ENCODE measurements at places on chromosomes 7 and 10. TPM values are rescaled to one million over a fixed set of nuclear protein-coding genes. Genes with fewer than 3 reads are reported as not detected.
A peak's percentile ranks its signal among the peaks of the same experiment; 100 is the strongest.

ADRA2A gene
- polyA plus RNA-seq: not detected

CUZD1 gene
- 0.56 TPM for polyA plus RNA-seq

DNA sequence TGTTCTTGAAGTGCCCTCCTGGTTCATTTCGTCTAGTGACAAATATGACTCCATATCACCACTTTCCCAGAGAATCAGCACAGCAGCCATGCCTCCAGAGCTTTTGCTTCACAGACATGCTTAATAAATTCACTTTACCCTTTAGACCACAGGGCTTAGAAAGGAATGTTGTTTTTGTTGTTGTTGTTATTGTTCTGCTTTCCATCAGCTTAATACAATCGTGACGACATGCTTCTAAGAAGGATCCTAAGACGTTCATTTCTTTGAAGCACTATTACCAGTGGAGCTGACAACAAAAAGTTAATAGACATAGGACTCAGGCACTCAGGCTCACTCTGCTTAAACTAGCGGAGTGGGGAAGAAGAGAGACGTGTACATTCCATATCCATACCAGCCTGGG is 418.6 kb downstream of the KCNMA1 start:
- H3K27me3 ChIP-seq: no peaks in the 10 kb centered on the region
- no peak overlapping the region for H3K27ac ChIP-seq
- H3K4me1 ChIP-seq: peaks cover 3% of the 10 kb centered on the region
- no peak for DNase-seq

- no peak overlapping the region for H3K4me3 ChIP-seq
- no peaks in the 10 kb centered on the region for H3K27me3 ChIP-seq
- no peaks in the 10 kb centered on the region for H3K4me1 ChIP-seq
- H3K36me3 ChIP-seq: no peaks in the 10 kb centered on the region
These were observed 269.0 kb upstream of the PHF14 start for GRCh38 chr7:10704653-10705052.

- H3K27ac ChIP-seq: no peak overlapping the region
- H3K27me3 ChIP-seq: no peaks in the 10 kb centered on the region
- peaks cover 2% of the 10 kb centered on the region for H3K36me3 ChIP-seq
- DNase-seq: no peak
- H3K4me1 ChIP-seq: peaks cover 6% of the 10 kb centered on the region
These were observed 96.2 kb upstream of the SVIL start for GRCh38 chr10:29730969-29731368.

DNA sequence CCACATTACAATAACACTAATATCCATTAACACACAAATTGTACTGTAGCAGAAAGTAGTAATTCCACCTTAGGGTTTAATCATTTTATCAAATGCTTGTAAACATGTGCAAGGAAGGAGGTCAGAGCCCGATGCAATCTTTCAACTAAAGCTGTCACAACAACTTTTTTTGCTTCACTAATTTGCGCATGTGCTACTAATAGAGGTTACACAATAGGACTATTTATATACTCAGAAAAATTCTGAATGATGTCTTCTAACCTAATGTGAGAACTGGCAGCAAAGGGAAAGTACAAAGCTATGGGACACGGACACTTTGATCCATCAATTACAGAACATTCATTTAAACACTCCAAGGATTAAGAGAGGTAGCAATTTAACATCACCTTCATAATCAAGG is 244.4 kb downstream of the CHCHD3 start:
- no peaks in the 10 kb centered on the region for H3K27me3 ChIP-seq
- DNase-seq: no peak
- no peak overlapping the region for H3K27ac ChIP-seq

- no peaks in the 10 kb centered on the region for H3K36me3 ChIP-seq
- no peak overlapping the region for H3K4me3 ChIP-seq
- H3K27ac ChIP-seq: no peak overlapping the region
- no peak for DNase-seq
- peaks cover 2% of the 10 kb centered on the region for H3K4me1 ChIP-seq
- H3K27me3 ChIP-seq: peaks cover 31% of the 10 kb centered on the region
These were observed 25.3 kb upstream of the MTPAP start for GRCh38 chr10:30374353-30374752.

GRCh38 chr7:100477871-100478267 is 1.1 kb downstream of the TSC22D4 start:
- H3K27ac ChIP-seq: peak overlapping the region; percentile 80
- peak overlapping the region; percentile 91 for H3K4me3 ChIP-seq
- DNase-seq: no peak
- H3K27me3 ChIP-seq: no peaks in the 10 kb centered on the region

GRCh38 chr10:132964231-132964630 is 21.9 kb upstream of the CFAP46 start:
- no peaks in the 10 kb centered on the region for H3K36me3 ChIP-seq
- DNase-seq: no peak
- peaks cover 35% of the 10 kb centered on the region for H3K27me3 ChIP-seq
- no peak overlapping the region for H3K4me3 ChIP-seq
- no peak overlapping the region for H3K27ac ChIP-seq
- H3K4me1 ChIP-seq: peaks cover 1% of the 10 kb centered on the region

DNA sequence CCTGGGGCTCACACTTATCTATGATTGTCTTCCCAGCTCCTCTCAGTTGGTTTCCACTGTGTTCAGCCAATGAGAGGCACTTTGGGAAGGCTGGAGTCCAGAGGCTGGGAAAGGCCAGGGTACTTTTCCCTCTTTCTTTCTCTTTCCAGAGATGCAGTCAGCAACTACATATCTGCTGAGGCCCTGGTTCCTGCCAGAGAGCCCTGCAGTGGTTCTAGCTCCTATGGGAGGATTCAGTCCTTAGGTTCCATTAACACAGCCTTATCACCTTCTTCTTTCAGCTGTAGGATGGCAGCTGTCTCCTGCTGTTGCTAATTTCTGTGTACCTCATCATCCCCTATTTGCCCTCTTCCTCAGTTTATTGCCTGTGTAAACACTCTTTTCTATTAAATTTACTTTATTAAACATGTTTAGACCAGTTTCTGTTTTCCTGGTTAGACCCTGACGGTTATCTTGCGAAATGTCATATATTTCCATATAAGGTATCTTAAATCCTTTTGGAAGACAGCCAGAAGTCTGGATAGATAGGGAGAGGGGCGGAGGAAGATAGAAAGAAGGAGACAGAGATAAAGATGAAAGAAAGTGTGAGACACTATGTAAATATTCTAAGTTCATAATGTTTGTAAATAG is 100.3 kb downstream of the HGF start:
- H3K36me3 ChIP-seq: no peaks in the 10 kb centered on the region
- DNase-seq: no peak
- H3K27me3 ChIP-seq: no peaks in the 10 kb centered on the region
- no peak overlapping the region for H3K4me3 ChIP-seq
- H3K27ac ChIP-seq: peak overlapping the region; percentile 60

Measured in IMR-90 (cell line).